ENCODE measurements at places on chromosomes 7 and 10.

GRCh38 chr10:133275684-133276092 lies 980 bp downstream of the ADAM8 start:
- DNase-seq, result no peak

GRCh38 chr7:30226614-30227268 lies 57.7 kb upstream of the ZNRF2 start:
- no peak for DNase-seq

- DNase-seq, result no peak
Measured at GRCh38 chr7:109694149-109695071, 1124.7 kb downstream of the DNAJB9 start.

DNA sequence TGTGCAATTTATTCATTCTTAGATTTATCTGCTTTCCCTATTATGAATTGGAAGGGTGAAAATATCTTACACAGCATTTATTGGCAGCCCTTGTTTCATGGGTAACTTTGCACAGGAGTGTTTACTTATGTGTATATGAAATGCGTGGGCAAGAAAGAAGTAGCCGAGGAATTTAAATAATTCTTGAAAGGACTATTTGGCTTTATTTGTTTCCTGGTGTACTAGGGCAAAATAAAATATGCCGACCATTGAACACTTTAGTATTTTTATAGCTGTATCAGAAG lies 93.7 kb downstream of the ARID5B start:
- no peak for DNase-seq

DNA sequence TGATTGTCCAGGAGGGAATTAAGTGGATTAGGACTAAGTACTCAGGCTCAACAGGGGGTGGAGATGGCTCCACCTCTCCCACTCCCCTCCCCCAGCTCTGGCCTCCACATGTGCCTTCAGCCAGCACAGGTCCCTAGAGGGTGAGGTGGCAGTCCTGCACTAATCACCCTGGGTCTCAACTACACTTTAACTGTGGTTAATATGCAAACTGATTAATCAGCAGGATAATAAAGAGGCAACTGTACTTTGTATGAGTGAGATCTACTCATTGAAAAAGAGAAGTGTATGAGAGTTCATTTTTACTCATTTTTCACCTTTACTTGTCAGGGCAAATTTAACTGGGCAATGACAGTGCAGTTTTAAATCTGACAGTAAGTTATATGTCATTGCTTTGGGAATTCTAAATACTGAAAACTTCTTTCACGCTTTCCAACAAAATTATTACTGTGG lies 223.8 kb upstream of the CCDC6 start:
- no peak for DNase-seq

DNA sequence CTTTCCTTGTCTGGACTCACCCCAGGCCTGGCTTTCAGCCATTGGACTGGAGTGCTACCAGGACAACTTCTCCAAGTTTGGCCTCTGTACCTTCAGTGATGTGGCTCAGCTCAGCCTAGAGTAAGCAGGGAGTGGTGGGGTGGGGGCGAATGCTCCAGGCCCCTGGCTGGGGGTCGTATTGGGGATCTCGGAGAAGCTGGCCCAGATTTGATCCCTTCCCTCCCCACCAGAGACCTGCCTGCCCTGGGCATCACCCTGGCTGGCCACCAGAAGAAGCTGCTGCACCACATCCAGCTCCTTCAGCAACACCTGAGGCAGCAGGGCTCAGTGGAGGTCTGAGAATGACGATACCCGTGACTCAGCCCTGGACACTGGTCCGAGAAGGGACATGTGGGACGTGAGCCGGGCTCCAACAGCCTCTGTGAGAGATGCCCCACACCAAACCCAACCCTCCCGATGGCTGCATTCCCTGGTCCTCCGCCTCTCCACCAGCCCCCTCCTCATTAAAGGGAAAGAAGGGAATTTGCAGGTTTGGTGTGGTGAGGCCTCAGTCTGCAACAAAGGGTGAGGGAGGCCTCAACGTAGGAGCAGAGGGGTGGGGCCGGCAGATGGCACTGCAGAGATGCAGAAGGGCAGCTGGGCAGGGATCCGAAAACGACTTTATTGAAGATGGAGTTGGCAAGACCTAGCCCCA lies 14.8 kb downstream of the TRPV6 start:
- no peak for DNase-seq

DNA sequence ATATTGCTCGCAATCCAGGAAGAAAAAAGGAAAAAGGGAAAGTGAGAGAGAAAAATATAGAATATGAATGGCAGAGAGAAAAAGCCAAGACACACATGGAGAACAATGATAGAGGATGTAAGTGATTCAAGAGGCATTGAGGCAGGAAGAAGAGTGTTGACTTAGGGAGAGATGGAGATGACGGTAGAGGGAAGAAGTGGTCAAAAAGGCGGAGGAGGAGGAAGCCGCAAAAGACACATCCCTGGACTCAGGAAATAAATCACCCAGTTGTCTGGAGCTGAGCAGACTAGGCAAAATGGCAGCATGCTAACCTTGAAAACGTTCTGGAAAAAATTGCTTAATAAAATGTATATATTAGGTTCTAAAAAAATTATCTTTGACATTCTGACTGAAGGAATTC lies 17.7 kb upstream of the GPR37 start:
- no peak for DNase-seq

DNA sequence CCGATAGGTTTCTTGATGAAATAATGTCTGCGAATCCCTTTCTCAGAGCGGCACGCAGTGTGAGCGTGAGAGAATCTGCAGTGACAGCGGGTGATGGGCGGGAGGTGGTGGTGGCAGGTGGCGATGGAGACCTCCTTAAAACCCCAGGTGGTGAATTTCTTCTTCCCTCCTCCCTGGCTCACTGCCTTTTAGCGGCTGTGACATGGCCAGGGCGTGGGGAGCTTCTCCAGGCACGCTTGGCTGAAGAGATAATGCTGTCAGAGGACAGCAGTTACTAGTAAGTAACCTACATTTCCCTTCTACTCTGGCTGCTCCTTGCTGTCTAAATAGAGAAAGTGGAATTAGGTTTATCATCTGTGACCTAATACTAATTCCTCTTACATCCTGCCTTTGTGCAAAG lies 141.4 kb upstream of the INSYN2A start:
- DNase-seq, result no peak

DNA sequence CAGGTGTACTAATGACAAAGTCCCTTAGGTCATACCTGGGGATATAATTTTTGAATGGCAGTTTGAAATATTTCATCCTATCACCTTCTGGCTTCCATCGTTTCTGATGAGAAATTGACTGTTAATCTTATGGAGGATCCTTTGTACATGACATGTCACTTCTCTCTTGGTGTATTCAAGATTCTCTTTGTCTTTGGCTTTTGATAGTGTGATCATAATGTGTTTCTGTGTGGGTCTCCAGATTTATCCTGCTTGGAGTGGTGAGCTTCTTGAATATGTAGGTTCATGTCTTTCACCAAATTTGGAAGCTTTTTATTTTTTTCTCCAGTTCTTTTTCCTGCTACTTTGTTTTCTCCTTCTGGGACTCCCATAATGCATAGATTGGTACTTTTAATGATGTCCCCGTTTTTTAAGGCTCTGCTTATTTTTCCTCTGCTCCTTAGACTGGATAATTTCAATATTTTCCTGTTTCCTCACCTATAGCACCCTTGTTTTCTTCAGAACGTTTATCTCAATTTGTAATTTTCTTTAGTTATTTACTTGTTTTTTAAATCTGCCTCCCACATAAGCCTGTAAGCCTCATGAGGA lies 4.4 kb downstream of the RBM33 start:
- DNase-seq, result no peak

GRCh38 chr10:92239151-92239599 lies 51.7 kb downstream of the CPEB3 start:
- no peak for DNase-seq

GRCh38 chr10:82914655-82915136 lies 1039.7 kb downstream of the NRG3 start:
- no peak for DNase-seq

- no peak for DNase-seq
Measured at GRCh38 chr10:34768261-34768971, 46.7 kb downstream of the PARD3 start.

- DNase-seq, result no peak
Measured at GRCh38 chr7:130996833-130997231, 262.8 kb upstream of the KLF14 start.

DNA sequence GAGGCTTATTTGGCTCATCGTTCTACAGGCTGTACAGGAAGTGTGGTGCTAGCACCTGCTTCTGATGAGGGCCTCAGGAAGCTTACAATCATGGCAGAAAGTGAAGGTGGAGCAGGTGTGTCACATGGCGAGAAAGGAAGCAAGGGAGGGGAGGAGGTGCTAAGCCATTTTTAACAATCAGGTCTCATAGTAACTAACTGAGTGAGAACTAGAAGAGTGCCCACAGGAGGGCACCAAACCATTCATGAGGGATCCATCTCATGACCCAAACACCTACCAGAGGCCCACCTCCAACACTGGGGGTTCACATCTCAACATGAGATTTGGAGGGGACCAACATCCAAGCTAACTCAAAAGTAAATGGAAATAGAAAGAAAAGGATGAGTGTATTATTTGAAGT lies 78.1 kb downstream of the CXCL12 start:
- no peak for DNase-seq

- no peak for DNase-seq
Measured at GRCh38 chr7:133556553-133556952, 303.7 kb downstream of the EXOC4 start.

- DNase-seq, result no peak
Measured at GRCh38 chr10:88478256-88478655, 104.9 kb downstream of the RNLS start.

DNA sequence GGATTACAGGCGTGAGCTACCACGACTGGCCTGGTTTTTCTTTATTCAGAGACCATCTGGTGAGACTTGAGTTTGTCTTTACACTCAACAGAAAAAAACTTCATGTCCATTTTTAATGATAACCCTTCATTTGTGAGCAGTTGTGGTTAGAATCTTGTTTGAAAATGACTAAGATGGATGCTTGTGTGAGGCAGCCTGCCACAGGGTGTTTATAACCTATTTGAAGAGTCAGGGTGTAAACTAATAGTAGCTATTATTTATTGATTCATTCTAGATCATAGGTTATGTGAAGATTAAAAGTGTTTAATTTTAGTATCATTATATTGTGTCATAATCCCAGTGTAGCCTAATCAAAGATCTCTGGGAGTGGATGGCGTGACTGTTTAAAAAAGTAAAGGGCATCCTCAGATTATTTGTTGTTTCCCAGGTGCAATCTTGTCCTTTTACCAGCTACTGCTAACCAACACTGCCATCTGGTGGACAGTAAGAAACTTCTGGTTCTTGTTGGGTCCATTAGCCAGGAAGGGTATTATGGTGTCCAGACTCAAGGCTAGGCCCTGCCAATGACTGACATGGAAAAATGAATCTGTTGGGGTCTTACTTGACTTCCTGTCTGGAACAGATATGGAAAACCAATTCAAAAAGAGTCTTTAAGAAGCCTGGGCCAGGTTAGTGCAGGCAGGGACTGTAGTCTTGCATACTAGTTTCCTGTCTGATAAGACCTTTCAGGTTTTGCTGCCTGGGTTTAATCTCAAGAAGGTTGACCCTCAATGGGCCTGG lies 24.9 kb downstream of the NRBF2 start:
- DNase-seq, result peak; percentile 10

- DNase-seq, result no peak
Measured at GRCh38 chr10:34607894-34608293, 207.2 kb downstream of the PARD3 start.

Data from stimulated activated CD8-positive, alpha-beta memory T cell treated with anti-CD3 and anti-CD28 coated beads, Interleukin-4, amount 100 ng/mL, for 1 hour (primary cell).